H9 (cell line): ENCODE measurements at places on chromosomes 16 and 17. TPM values are rescaled to one million over a fixed set of nuclear protein-coding genes. Genes with fewer than 3 reads are reported as not detected.

Gene ASB16
- 0.31 and 0.90 TPM in 2 replicates for total RNA-seq

Gene SULT1A1
- total RNA-seq, result 4.8 and 5.0 TPM in 2 replicates

GRCh38 chr17:5042157-5043022 is 7.2 kb upstream of the SLC52A1 start:
- no peak overlapping the region for H3K4me3 ChIP-seq
- no peak overlapping the region for H3K27ac ChIP-seq
- no peaks in the 10 kb centered on the region for H3K4me1 ChIP-seq
- no peaks in the 10 kb centered on the region for H3K27me3 ChIP-seq
- H3K36me3 ChIP-seq, result no peaks in the 10 kb centered on the region

GRCh38 chr17:8455665-8456209 is 20.1 kb downstream of the NDEL1 start:
- DNase-seq, result no peak
- H3K27ac ChIP-seq, result no peak overlapping the region
- no peak overlapping the region for H3K4me3 ChIP-seq
- no peaks in the 10 kb centered on the region for H3K27me3 ChIP-seq

DNA sequence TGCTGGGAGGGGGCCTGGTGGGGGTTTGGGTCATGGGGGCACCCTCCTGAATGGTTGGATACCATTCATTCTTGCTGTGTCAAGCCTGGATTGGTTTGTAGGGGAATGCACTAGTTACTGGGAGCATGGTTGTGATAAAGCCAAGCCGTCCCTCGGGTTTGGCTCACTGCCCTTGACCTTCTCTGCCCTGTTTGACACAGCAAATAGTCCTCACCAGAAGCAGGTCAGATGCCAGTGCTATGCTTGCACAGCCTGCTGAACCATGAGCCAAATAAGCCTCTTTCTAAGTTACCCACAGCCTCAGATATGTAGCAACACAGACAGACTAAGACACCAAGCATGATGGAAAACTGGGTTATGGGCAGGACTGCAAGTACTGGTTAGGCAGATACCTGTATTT is 14.6 kb downstream of the ZNF778 start:
- DNase-seq, result no peak
- no peak overlapping the region for H3K4me3 ChIP-seq
- no peaks in the 10 kb centered on the region for H3K27me3 ChIP-seq
- H3K4me1 ChIP-seq, result no peaks in the 10 kb centered on the region
- peaks cover 76% of the 10 kb centered on the region for H3K36me3 ChIP-seq
- no peak overlapping the region for H3K27ac ChIP-seq
